IMR-90 (cell line): ENCODE measurements at places on chromosomes 16 and 17. TPM values are rescaled to one million over a fixed set of nuclear protein-coding genes. Genes with fewer than 3 reads are reported as not detected.
A peak's percentile ranks its signal among the peaks of the same experiment; 100 is the strongest.

- no peak for DNase-seq
These were observed 141.5 kb upstream of the MED13 start for GRCh38 chr17:62206550-62206949.

The AARSD1 gene
- polyA plus RNA-seq, result 53.0 and 58.9 TPM in 2 replicates

The SLFN5 gene
- 10.3 and 13.0 TPM in 2 replicates for polyA plus RNA-seq

DNA sequence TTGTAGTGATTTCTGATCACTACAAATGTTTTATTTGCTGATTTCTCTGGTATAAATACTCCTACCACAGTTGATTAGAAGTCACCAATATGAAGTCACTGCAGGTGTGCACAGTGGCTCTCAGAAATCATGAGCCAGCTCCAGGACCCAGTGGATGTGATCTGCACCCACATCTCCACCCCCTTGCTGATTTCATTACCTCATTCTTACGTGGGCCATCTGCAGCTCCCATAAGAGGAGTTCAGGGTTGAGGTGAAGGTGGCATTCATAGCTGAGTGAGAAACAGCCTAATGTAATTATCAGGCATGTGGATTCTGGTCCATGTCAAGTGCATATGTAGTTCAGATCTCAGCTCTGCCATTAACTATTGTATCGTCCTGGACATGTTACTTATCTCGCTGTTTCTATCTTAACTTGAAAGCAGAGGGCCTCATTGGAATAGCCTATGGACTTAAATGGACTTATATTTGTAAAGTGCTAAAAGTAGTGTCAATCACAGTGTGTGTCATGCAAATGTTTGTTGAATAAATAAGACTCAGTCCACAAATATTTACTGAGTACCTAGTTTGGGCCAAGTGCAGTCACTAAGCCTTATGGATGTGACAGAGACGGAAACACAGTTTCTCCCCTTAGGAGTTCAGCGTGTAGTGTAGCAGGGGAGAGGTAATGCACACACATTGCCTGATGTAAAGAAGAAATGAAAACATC is 40.7 kb upstream of the ZKSCAN2 start:
- no peak for DNase-seq

DNA sequence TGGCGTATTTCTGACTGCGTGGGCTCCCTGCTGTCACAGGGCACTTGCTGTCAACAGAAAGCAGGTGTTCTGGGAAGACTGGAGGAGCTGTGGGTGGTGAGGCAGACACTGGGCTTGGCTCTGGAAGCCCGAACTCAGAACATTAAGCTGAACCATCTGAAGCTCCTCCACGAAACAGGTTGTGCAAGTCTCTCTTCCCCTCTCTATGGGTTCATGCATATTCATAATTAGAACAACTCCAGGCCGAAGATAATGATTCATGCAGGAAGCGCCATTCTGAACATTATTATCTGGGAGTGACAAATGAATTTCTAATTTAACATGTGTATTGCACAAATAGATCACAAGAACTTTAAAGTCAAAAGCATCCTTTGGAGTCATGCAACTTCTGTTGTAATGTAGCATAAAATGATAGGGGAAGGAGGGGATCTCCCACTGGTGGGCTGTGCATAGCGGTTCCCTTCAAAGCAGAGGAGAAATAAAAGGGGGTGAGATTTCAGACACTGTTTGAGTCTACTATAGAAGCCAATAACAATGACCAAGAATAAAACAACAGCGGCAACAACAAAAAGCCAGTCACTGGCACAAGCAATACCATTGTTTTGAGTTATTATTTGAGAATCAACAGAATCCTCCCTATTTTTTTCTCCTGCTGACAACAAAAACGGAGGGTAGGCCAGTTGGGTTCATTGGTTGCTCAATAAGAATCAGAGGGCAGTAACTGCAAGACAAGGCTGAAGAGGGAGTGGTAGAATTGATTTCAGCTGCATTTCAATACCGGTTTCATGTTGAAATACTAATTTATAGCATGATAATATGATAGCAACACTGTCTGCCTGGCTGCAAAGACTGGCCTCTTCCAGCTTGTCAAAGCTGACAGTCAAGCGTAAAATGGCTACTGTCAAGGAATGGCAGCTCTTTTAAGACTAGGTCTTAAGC is 407.3 kb downstream of the XYLT1 start:
- DNase-seq, result no peak

The CRYBA1 gene
- not detected in 2 replicates for polyA plus RNA-seq

The HBM gene
- polyA plus RNA-seq, result not detected in 2 replicates

DNA sequence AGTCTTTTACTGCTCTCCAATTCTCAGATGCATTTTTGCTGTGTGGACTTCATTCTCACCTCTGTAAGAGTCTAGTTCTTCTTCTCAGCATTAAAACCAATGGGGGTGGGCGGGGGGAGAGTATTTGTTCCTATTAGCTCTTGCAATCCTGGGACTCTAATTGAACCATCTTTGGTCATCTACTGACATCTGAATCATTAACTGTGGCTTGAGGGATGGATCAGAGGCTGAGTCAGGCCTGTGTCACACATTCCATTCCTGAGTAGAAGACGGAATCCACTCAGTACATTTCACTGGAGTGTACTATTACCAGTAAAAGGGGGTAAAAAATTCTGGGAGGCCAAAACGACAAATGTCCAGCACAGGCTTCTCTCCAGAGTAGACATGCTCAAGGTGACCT is 12.8 kb upstream of the ZNF23 start:
- DNase-seq, result peak; percentile 92
